Activated T-cell treated with anti-CD3 and anti-CD28 coated beads for 24 hours (primary cell): ENCODE measurements at places on chromosomes 6 and 20.

DNA sequence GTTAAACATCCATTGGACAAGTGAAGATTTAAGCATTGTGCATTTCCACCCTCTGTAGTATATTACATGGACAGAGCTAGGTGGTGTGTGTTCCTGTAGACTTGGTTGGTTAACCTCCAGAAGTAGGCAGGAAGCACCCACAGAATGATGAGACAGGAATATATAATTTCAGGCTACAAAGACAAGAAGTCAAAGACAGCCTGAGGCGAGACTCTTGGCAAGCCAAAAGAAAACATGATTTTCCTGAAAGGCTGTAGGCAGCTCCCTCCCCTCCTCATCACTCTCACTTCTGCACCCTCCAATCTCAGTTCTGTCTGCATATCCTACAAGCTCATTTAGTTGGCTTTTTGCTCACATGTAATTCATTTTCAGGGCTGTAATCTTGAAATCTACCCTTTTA is 110.0 kb upstream of the SLC35B3 start:
- no peak for DNase-seq

DNA sequence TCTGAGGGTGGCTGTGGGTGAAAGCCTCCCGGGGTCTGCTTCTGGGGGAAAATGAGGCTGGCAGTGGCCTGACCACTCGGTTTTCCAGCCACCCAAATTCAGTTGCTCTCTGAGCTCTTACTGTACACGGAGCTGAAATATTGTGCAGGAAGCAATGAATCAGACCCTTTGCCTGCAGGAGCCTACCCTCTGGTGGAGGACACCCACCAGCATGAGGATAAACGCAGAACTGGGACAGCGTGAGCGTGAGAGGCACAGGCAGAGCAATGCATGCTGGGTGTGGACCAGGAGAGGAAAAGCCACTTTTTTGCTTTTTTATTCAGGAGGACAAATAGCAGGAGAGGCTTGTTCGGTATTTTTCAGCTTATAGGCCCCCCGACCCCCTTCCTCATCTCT is 298.0 kb downstream of the QKI start:
- no peak for DNase-seq

DNA sequence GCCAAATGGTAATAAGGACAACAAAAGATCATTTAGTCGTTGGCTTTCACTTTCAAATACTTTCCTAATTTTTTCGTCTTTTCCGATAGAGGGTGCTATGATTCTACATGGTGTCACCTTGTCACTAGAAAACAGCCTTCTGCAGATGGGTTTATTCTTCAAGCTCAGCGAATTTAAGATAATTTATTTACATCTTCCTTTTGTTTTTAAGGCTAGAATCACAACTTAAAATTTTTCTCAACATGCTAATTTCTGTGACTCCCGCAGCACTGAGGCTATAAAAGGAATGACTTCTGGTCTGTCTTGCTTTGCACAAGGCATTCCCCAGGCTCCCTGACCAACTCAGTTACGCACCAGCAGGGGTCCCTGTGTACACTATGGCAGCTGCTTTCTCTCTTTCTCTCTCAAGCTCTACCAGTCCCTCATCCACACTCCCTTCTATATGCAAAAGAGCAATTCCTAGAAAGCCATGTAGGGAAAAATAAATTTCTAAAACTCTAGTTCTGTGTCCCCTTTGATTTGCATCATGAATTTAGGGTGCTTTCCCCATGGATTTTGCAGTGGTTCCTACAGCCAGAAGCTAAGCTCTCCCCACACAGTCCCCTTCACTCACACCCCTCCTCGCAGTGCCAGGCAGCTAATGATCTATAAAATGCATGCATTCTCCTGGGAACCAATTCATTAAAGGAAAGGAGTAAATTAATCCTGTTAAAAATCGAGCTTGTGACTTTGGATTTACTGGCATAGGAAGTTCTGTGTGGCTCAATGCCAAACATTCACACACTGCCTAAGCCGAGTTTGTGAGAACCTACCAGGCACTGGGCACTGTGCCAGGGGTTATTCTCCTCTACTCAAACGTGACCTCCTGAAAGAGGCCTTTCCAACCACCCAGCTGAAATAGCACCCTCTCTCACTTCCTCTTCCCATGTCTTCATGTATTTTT is 74.5 kb downstream of the DCDC2 start:
- peak; percentile 20 for DNase-seq

- DNase-seq, result no peak
These were observed 161.9 kb upstream of the HCRTR2 start for GRCh38 chr6:55012454-55012853.

DNA sequence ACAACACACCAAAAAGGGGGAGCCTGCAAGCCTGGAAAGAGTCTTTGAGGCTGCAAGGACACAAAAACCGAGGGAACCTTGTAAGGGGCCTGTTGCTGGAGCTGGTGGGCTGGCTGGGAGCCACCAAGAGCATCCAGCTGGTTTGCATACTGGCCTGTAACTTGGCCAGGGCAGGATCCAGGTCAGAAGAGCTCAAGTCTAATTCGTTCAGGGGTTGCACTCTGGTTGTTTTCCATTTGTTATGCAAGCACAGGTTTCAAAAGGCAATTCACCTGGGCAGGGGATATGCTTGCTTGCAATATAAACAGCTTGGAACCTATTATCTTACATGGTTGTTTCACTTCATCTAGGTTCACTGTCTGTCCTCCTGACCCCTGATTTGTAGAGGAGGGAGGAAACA is 98.3 kb upstream of the GCM1 start:
- no peak for DNase-seq

GRCh38 chr20:36070451-36070850 is 84.1 kb upstream of the EPB41L1 start:
- DNase-seq, result no peak

GRCh38 chr6:98871057-98871456 is 36.7 kb downstream of the POU3F2 start:
- DNase-seq, result no peak

- DNase-seq, result no peak
These were observed 26.3 kb downstream of the HECA start for GRCh38 chr6:139161169-139161568.

DNA sequence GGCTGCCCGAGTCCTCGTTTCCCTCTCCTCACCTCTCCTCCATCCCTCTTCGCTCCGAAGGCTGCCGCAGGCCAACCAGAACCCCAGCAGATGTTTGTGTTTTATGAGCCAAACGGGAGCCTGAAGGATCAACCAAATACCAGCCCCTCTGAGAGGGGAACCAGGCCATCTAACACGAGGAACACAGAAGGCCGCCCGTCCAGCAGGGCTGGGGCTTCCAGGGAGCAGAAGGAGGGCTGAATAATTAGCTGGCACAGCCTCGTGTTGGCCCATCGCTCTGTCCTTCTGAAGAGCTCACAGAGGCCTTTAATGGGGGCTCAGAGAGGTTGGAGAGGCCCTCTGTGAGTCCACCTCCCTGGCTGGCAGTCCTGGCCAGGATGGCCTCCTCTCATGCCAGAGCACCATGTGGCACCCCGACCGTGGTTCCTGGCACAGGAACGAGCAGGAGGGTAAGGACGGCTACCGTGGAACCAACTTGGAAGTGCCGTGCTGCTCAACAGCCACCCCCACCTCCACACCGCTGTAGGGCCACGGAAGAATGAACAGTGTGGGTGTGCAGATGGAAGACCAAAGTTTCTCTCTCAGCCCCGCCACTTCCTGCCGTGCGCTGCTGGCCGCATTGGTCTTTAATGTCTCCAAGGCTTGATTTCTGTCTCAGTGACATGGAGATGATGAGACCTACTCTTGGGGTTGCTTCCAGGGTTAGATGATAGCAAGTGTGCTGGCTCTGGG is 155.2 kb downstream of the SCML4 start:
- no peak for DNase-seq

GRCh38 chr6:144417681-144418080 is 132.5 kb downstream of the UTRN start:
- DNase-seq, result no peak

DNA sequence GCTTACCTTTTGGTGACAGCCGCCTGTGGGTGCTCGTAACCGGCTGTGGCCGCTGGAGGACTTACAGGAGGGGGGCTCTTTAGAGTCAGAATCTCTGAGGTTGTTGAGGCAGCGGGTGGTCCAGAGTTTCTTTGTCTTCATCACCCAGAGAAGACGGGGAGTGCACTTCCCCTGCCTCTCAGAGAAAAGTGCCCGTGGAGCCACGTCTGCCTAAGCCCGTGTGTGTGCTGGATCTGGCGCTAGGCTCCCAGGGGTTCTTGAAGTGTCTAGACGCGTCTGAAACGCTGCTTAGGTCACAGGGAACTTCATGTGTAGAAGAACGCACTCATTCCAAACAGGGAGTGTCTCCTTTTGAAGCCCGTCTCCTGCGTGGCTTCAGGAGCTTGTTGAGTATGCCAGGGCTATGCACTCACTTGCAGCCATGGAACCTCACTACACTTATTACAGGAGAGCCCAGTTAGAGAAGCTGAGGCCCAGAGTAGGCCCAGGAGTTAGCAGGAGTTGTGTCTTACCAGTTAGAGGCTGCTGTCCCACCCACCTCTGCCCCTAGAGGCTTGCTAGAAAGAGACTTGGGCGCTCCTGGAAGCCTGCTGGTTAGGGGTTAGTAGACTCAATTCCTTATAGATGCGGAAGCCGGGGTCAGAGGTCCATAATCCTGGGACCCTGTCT is 1.3 kb downstream of the LSM14B start:
- DNase-seq, result no peak
